ENCODE measurements at places on chromosomes 3 and 15.

DNA sequence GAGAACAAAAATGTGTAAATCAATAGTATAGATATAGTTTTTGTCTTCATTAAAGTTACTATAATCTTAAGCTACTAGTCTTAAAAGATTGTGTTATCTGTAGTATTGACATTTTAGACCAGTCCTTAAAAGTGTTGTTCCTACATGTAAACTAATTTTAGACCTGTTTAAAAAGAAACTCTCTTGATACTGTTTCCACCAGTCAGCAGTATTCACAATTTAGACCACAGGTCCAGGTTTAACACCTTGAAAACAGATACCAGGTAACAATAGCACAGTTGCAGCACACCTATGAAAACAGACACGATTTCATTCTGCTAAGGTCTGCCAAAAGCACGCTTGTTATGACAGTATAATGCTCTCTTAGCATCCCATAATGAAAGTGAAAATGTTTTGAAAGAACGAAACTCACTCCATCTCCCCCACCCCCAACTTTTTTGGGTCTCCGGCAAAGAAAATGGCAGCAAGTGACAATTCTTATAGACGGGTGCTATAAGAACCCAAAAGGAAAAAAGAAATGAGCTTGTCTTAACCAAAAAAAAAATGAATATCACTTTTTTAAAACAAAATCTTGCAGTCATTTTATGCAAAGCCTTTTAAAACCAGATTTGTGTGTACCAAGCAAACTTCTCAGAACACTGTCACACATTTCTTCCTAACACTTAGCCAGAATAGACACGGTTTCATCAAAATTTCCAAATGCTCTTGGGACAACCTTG lies 1.6 kb downstream of the EIF4E3 start:
- DNase-seq = no peak

GRCh38 chr15:80090041-80090440 lies 30.6 kb downstream of the ZFAND6 start:
- no peak for DNase-seq

DNA sequence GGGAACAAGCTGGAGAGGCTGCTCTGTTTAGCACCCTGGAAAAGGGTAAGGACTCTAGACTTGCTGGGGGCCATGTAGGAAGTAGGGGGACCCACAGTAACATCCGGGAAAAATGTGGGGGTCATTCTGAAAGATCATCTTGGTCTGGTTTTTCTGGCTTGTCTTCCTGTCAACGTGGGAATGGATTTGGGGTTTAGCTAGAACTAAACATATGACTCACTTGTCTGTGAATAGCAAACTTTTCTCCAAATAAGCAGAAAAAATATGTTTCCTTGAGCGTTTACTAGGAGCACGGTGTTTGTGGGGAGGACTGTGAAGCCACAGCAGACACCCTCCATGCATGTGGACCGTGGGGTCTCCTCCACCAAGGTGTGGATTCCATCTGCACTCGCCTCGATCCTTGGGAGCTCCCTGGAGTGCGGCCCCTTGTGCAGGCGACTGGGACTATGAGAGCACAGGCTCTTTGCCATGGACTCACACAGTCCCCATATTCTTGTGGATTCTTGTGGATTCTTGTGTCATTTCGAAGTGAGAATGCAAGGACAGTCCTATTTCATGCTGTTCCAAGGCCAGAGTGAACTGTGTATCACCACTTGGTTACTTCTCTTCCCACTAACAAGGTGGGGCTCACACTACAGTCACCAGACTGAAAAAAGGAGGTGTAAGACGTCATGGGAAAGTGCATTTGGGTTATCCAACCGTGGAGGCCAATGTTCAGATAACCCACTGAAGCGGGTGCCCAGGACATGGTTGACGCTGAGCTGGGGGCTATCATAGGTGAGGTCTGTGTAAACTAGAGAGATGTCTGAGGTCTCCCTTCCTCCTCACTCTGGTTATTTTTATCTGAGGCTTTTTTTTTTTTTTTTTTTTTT lies 25.5 kb downstream of the PGPEP1L start:
- peak; percentile 28 for DNase-seq

DNA sequence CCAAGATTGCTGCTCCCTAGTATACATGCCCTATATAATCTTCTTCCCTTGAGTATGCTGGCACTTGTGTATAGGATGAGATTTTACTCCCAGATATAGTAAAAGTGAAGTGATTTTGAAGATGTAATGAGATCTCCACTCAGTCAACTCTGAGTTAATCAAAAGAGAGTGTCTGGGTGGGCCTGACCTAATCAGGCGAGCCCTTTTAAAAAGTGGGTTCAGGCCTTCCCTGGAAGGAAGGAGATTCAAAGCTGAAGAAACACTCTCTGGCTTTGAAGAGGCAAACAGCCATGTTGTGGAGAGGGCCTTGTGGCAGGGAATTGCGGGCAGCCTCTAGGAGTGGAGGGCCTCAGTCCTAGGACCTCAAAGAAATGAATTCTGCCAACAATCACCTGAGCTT lies 5.5 kb upstream of the STARD5 start:
- DNase-seq = no peak

- DNase-seq = no peak
Measured at GRCh38 chr3:178277605-178278004, 258.6 kb upstream of the KCNMB2 start.

DNA sequence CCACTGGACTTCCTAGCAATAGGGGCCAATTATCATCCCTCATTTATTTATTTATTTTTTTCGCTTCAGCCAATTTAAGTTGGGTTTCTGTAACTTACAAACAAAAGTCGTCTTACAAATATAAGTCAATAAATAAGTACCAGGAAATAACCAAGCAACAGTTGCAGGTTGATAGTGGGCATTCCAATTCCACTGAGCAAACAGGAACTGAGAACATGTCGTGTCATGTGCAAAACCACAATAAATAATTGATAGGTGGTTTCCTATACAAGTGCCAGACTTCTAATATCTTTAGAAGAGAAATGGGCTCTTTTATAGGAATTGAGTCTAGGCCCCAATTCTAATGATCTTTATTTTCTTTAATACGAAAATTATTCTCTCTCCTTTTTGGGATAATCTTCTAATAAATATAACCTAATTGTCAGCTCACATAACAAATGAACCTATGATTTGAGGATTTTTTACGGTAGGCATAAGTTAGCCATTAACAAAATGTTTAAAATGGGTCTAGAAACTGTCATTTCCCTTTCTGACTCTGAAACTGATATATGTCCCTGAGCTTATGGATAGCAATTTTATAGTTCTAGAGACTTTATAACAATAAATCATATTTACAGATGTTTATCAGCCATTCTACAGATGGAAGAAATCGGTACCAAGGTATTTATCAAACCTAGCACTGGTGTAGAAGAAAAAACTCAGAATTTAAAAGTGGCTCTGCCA lies 571.8 kb downstream of the FOXP1 start:
- DNase-seq = no peak

DNA sequence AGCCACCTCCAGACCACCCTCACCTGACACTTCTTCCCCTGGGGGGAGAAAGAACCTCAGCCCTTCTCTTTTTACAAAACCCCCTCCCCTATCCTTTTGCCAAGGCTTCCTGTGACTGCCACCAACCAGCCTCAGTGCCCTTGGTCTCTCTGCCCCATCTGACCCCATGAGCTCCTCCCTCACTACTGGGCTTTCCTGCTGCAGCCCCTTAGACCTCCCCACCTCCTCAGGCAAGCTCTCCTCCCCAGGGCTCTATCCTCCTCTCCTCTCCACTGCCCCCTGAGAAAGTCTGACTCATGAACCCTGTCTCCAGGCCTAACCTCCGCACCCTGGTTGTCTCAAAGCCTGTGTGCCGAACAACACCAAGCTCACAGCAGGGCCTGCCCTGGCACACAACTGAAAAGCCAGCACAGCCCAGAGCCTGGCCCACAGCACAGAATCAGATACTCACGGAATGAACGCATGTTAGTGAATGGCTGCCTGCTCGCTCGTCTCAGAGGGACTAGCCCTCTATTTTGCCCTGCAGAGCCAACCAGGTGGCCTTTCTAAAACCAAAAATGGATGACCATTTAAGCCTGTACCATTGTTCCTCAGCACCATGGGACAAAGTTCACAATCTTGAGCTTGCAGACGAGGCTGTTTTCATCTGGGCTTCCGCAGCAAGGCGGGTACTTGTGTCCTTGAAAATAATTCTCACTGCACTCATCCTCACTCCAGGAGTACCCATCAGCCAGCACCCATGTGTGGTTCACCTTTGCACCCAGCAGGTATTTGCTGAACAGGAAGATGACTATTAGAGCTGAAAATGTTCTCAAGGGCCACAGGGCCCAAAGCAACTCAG lies 1.7 kb downstream of the CHDH start:
- DNase-seq = no peak

- DNase-seq = no peak
Measured at GRCh38 chr15:57364282-57365007, 11.9 kb upstream of the CGNL1 start.

DNA sequence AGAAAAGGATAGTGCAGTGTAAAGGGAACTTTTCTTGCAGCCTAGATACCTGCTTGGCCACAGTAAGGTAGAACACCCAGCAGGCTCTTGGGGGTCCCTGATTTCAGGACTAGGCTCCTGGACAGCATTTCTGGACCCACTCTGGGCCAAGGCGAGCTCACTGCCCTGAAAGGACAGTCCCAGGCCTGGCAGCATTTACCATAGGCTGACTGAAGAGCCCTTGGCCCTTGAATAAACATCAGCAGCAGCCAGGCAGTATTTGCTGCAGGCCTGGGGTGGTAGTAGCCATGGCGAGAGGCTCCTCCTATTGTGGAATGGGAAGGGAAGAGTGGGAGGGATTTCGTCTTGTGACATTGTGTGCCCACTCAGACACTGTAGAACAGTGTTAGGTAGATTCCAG lies 529.2 kb downstream of the TUSC7 start:
- DNase-seq = no peak

- DNase-seq = no peak
Measured at GRCh38 chr15:26103002-26103404, 239.9 kb upstream of the ATP10A start.

GRCh38 chr3:9151240-9151639 lies 98.2 kb downstream of the SRGAP3 start:
- peak; percentile 61 for DNase-seq

- no peak for DNase-seq
Measured at GRCh38 chr3:172669021-172669420, 41.8 kb downstream of the NCEH1 start.

DNA sequence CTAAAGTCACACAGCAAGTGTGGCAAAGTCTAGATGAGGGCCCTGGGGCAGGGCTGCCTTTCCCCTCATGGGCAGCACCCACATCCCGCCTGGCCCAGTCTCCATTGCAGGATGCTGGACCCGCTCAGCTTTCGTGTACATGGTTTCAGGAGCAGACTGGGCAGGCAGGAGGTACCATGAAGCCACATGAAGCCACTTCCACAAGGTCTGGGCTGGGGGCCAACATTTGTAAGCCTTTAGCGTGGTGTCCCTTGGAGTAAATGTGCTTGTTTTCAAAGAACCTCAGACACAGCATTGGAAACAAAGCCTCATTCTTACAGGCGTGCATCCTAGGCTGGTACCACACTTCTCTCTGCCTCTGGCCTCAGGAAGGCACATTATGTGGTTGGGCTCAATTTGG lies 34.5 kb downstream of the UMPS start:
- DNase-seq = no peak

DNA sequence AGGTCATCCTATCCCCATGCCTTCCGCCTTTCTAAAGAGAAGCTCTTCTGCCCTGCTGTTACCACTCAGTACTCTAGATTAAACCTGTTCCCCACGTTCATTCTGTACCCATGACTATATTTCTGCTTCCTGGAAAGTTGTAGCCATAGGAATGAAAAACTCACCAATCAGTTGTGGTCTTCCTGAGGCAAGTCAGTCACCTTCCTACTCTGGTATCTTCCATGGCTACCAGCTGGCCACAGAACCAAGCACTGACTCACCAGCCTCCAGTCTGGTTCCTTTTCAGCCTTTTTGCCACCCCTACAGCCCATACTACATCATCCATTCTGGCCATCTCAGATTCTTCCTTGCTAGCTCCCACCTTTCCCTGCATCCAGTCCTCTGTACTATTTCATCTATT lies 46.4 kb downstream of the TMEM44 start:
- DNase-seq = peak; percentile 75

DNA sequence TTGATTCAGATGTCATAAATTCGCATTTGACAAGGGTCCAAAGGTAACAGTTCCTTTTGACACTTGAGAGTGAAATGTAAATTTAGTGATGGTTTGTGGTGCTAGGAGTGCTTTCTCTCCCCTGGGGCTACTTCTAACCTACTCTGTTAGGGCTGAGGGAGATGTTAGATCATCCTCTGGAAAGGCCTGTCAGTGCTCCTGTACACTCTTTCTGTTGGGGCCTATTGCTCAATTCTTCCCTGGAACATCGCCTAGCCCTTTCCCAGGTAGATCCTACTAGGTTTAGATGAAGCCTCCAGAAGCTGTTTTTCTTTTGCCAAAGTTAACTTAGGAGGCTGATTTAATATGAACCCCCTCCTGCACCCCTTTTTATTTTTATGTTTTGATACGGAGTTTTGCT lies 1.4 kb downstream of the PCCB start:
- peak; percentile 23 for DNase-seq

DNA sequence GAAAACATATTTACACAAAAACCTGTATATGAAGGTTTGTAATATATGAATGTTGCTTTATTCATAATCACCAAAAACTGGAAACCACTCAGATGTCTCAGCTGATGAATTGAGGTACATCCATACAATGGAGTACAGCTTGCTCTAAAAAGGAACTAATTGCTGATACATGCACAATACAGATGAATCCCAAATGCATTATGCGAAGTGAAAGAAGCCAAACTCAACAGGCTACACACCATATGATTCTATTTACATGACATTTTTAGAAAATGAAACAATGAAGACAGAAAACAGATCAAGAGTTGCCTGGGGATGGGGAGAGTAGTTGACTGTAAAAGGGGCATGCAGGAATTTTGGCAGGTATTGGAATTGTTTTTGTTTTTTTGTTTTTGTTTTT lies 95.5 kb downstream of the IQCH start:
- no peak for DNase-seq

GRCh38 chr15:63223463-63223862 lies 34.1 kb downstream of the RAB8B start:
- no peak for DNase-seq

DNA sequence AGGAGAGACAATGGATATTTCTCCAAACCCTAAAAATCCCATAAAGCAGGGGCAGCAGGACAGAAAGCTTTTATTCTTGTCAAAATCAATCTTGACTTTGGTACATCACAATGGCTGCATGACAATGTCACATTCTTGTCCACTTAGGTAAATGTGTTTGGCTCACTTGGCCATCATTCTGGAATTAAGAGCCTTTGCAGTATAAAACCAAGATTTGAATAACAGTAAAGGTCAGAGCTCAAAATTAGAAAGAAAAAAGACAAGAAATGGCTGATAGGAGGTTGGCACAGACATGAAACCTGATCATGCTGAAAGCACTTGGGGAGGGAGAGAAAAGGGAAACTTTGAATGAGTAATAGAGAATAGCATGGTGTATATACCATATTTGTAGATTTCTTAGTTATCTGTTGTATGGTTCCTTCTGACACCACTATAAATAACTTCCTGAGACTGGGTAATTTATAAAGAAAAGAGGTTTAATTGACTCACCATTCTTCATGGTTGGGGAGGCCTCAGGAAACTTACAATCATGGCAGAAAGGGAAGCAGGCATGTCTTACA lies 158.5 kb upstream of the SGO1 start:
- DNase-seq = no peak

- no peak for DNase-seq
Measured at GRCh38 chr3:25486932-25487331, 58.9 kb downstream of the RARB start.

GRCh38 chr3:148173851-148174250 lies 523.9 kb upstream of the AGTR1 start:
- DNase-seq = peak; percentile 88

GRCh38 chr3:129878355-129878754 lies 15.2 kb downstream of the TMCC1 start:
- DNase-seq = no peak

- DNase-seq = peak; percentile 88
Measured at GRCh38 chr3:33115024-33115768, 1.4 kb downstream of the CRTAP start.

Measured in EL (cell line).